H1 (cell line): ENCODE measurements at places on chromosomes 16 and 17. TPM values are rescaled to one million over a fixed set of nuclear protein-coding genes. Genes with fewer than 3 reads are reported as not detected.

DNA sequence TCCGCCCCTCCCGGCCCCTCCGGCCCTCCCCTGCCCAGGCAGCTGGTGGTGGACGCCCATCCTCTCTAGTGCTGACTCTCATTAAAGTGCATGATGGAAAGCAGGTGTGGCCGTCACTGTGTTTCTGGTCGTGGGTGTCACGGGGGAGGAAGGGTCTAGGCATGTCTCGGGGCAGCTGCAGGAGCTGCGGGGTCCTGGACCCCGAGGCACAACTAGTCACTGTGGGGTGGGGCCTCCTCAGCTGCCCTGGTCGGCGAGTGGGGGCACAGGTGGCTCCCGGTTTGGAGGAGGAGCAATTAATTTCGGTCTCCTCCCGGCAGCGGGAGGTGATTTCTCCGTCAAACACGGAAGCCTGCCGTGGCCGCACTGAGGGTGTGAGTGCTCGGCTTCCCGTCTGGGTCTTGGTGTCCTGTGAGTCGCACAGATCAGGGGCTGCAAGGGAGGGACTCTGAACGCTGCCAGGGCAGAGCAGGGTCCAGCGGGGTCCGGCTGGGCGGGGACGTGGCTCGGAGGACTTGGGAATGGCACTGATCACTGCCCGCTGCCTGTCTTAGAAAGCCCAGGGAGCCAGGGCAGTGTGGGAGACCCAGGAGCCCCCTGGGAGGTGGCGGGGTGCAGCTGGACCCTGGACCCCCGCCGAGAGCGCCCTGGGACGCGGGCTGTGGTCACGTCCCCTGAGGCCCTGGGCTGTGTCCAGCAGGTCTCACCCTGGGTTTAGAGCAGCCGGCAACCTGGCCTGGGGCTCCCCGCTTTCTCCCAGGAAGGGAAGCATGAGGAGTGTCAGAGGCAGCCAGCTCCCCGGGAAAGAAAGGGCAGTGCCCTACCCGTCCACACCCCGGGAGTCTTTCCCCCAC, 3.3 kb downstream of the TPSD1 start:
- H3K4me3 ChIP-seq: no peak overlapping the region
- DNase-seq: no peak
- H3K36me3 ChIP-seq: no peaks in the 10 kb centered on the region
- no peak overlapping the region for H3K27ac ChIP-seq
- H3K4me1 ChIP-seq: peaks cover 7% of the 10 kb centered on the region

Gene IRX5
- total RNA-seq: 0.48 and 0.90 TPM in 2 replicates

- peaks cover 82% of the 10 kb centered on the region for H3K27me3 ChIP-seq
- H3K4me3 ChIP-seq: no peak overlapping the region
- H3K36me3 ChIP-seq: no peaks in the 10 kb centered on the region
- H3K27ac ChIP-seq: no peak overlapping the region
Measured at GRCh38 chr16:73037331-73037745, 10.6 kb downstream of the ZFHX3 start.

DNA sequence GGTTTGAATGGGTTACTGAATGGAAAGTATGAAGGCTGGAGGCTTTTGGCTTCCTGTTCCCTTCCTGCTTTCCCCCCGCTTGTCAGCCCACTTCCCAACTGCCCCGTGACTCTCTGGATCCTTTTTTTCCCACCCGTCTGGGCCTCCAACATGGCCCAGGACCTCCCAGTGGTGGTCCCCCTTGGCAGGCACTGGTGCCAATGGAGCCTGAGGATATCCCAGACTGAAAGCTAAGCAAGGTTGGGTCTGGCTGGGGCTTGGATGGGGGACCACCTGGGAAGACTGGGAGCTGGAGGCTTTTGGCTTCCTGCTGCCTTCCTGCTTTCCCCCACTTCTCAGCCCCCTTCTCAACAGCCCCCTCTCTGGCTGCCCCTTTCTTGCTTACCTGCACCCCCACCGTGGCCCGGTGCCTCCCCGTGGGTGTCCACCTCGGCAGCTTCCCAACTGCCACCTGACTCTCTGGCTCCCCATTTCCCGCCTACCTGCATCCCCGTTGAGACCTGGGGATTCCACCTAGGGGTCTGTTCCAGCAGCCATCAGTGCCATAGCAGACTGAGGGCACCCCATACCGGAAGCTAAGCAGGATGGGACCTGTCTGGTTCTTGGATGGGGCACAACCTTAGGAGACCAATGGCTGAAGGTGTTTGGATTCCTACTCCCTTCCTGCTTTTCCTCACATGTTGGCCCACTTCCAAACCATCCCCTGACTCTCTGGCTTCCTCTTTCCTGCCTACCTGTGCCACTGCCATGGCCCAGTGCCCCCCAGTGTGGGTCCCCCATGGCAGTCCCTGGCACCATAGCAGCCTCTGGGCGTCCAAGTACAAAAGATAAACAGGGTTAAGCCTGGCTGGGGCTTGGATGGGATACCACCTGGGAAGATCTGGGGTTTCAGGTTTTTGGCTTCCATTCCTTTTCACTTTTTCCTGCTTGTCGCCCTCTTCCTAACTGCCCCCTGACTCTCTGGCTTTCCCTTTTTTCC, 2295.3 kb downstream of the TP53TG3F start:
- no peaks in the 10 kb centered on the region for H3K27me3 ChIP-seq
- no peaks in the 10 kb centered on the region for H3K4me1 ChIP-seq
- no peaks in the 10 kb centered on the region for H3K36me3 ChIP-seq
- DNase-seq: no peak

DNA sequence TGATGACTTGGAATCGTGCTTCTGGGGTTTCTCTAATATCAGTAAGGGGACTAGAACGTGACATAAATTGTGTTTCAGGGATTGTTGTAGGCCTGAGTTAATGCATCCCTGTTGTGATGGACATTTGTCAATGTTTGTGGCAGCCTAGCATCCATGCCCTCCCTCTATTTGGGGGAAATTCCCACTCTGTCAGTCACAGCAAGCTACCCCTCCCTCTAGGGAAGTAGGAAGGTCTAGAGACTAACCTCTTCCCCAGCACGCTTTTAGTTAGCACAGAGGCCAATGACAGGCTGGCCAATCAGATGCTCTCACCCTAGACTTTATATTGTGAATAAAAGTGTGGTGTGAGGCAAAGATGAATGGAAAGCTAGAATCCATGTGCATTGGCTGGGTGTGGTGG, 32.4 kb upstream of the NF1 start:
- no peaks in the 10 kb centered on the region for H3K27me3 ChIP-seq
- no peak overlapping the region for H3K4me3 ChIP-seq
- H3K4me1 ChIP-seq: no peaks in the 10 kb centered on the region
- DNase-seq: no peak
- H3K27ac ChIP-seq: no peak overlapping the region
- H3K36me3 ChIP-seq: no peaks in the 10 kb centered on the region

- DNase-seq: no peak
- peak overlapping the region; percentile 26 for H3K4me3 ChIP-seq
- 0 out of 2 replicates have a peak, but pooled peaks cover 5% of the 10 kb centered on the region for H3K4me1 ChIP-seq
- H3K27me3 ChIP-seq: no peaks in the 10 kb centered on the region
- H3K27ac ChIP-seq: no peak overlapping the region
Measured at GRCh38 chr17:45135978-45136791, 698 bp downstream of the ACBD4 start.

Gene ADAM11
- total RNA-seq: 2.8 and 2.9 TPM in 2 replicates

- H3K4me1 ChIP-seq: no peaks in the 10 kb centered on the region
- H3K36me3 ChIP-seq: no peaks in the 10 kb centered on the region
- DNase-seq: no peak
- no peak overlapping the region for H3K27ac ChIP-seq
- H3K4me3 ChIP-seq: no peak overlapping the region
- H3K27me3 ChIP-seq: no peaks in the 10 kb centered on the region
Measured at GRCh38 chr16:54305080-54305479, 18.5 kb upstream of the IRX3 start.

- H3K27me3 ChIP-seq: no peaks in the 10 kb centered on the region
- H3K27ac ChIP-seq: no peak overlapping the region
- no peak for DNase-seq
- H3K4me3 ChIP-seq: no peak overlapping the region
- H3K36me3 ChIP-seq: no peaks in the 10 kb centered on the region
Measured at GRCh38 chr17:42160531-42160910, 5.7 kb upstream of the RAB5C start.

Gene CSNK2A2
- 124 and 128 TPM in 2 replicates for total RNA-seq

Gene CCL18
- total RNA-seq: not detected in 2 replicates

- H3K4me3 ChIP-seq: no peak overlapping the region
- DNase-seq: no peak
- H3K27ac ChIP-seq: no peak overlapping the region
- peaks cover 26% of the 10 kb centered on the region for H3K4me1 ChIP-seq
Measured at GRCh38 chr17:82330322-82331239, 3.0 kb downstream of the SECTM1 start.

Gene CBLN1
- total RNA-seq: 6.3 and 7.1 TPM in 2 replicates

DNA sequence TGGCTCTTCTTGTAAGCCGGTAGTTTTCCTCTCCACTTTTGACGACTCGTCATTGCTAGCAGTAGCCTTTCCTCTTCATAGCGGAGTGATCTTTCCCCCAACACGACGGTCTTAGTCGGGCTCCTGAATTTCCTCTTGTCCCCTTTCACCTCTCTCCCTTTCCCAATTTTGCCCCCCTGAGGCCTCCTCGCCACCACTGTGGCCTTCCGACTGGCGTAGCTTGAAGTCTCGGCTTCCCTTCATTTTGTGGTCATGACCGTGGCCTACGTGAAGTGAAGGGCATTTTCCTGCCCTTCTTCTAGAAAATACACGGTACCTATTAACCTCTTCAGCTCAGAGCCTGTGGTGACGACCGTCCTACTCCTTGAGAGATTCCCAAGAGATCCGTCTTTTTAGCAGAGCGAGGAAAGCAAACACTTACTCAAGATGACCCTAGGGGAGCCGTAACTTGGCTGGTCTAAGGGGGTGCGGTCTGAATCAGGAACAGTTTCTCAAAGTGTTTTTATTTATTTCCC, 787 bp downstream of the PRKAR1A start:
- no peak for DNase-seq
- peaks cover 2% of the 10 kb centered on the region; the same call in 1 of the 2 replicates for H3K4me1 ChIP-seq
- peak overlapping the region; percentile 99 for H3K27ac ChIP-seq
- H3K4me3 ChIP-seq: peak overlapping the region; percentile 89
- no peaks in the 10 kb centered on the region for H3K27me3 ChIP-seq

Gene SEPTIN12
- not detected in 2 replicates for total RNA-seq

DNA sequence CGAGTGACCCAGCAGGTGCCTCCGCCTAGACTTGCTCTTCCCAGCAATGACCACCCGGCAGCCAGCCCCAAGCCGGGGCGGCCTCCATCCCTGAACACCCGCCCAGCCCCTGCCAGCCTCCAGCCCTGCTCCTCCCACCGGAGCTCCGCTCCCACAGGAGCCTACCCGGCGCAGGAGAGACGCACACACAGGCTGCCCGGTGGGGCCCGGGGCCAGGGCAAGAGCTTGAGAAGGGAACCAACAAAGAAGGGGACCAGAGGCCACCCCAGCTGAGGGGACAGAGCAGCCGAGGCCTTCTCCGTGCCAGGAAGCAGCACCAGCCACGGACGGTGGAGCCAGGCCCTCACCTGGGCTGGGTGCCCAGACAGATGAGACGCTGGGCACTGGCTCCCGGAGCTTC, 13.8 kb downstream of the PKD1 start:
- no peaks in the 10 kb centered on the region for H3K36me3 ChIP-seq
- H3K4me1 ChIP-seq: peaks cover 6% of the 10 kb centered on the region
- H3K4me3 ChIP-seq: no peak overlapping the region

Gene HCRT
- total RNA-seq: not detected in 2 replicates

GRCh38 chr17:48748718-48749566, 20.4 kb upstream of the HOXB13 start:
- no peak overlapping the region for H3K4me3 ChIP-seq
- DNase-seq: no peak
- H3K27me3 ChIP-seq: peaks cover 95% of the 10 kb centered on the region
- H3K27ac ChIP-seq: no peak overlapping the region
- no peaks in the 10 kb centered on the region for H3K36me3 ChIP-seq
- H3K4me1 ChIP-seq: peaks cover 5% of the 10 kb centered on the region

Gene FOXL1
- total RNA-seq: 0.29 TPM in 1 of 2 replicates, not detected in the other

Gene SLC9A5
- total RNA-seq: 7.9 and 8.5 TPM in 2 replicates

Gene CHST5
- total RNA-seq: 0.13 and 0.15 TPM in 2 replicates

DNA sequence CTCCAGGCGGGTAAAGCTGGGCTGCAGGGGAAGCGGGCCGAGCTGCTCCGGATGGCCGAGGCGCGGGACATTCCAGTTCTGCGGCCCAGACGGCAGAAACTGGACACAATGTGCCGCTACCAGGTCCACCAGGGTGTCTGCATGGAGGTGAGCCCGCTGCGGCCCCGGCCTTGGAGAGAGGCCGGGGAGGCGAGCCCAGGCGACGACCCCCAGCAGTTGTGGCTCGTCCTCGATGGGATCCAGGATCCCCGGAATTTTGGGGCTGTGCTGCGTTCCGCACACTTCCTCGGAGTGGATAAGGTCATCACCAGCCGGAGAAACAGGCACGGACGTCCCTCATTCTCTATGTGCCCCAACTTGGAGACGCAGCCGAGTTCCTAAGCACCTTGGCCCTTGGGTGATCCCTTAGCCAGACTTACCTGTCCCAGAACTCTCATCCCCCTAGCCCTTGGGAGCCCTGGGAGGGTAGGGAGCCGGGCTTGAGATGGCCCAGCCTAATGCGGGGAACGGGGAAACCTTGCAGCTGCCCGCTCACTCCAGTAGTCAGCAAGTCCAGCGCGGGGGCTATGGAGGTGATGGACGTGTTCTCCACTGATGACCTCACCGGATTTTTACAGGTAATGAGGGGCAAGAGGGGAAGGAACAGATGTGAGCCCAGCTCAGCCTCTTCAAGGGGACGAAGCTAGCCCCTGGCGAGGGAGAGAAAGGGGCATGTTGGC, 806 bp downstream of the MRM1 start:
- no peak overlapping the region for H3K27ac ChIP-seq
- H3K27me3 ChIP-seq: no peaks in the 10 kb centered on the region
- peak overlapping the region; percentile 75 for H3K4me3 ChIP-seq
- H3K36me3 ChIP-seq: 0 out of 2 replicates have a peak, but pooled peaks cover 2% of the 10 kb centered on the region
- H3K4me1 ChIP-seq: peaks cover 15% of the 10 kb centered on the region
- DNase-seq: no peak

DNA sequence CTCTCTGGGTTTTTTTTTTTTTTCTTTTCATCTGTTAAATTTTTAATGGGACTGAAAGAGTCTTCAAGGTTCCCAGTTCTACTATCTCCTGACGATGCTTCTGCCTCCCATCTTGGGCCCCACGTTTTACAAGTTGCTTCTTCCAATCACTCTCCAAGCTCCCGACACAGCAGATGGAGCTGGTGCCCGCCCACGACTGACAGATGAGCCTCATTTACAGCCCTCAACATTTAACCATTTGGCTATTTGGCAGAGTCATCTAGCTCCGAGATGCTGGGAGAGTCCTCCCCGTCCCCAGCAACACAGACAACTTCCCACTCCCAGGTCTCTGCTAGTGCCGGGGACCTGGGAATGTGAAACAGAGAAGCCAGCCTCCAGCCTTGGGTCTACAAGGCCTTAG, 276.9 kb downstream of the SHISA9 start:
- DNase-seq: no peak
- no peaks in the 10 kb centered on the region for H3K27me3 ChIP-seq
- no peaks in the 10 kb centered on the region for H3K36me3 ChIP-seq
- 0 out of 2 replicates have a peak, but pooled peaks cover 3% of the 10 kb centered on the region for H3K4me1 ChIP-seq

GRCh38 chr17:69914520-69914919, 160.5 kb upstream of the KCNJ16 start:
- no peak overlapping the region for H3K27ac ChIP-seq
- H3K36me3 ChIP-seq: no peaks in the 10 kb centered on the region
- H3K4me3 ChIP-seq: no peak overlapping the region
- peaks cover 5% of the 10 kb centered on the region for H3K4me1 ChIP-seq
- no peaks in the 10 kb centered on the region for H3K27me3 ChIP-seq
- DNase-seq: no peak

- H3K27me3 ChIP-seq: no peaks in the 10 kb centered on the region
- H3K4me1 ChIP-seq: peaks cover 6% of the 10 kb centered on the region
- no peaks in the 10 kb centered on the region for H3K36me3 ChIP-seq
- no peak overlapping the region for H3K27ac ChIP-seq
Measured at GRCh38 chr17:46948544-46948943, 25.6 kb downstream of the GOSR2 start.

Gene GOSR1
- 38.0 and 43.3 TPM in 2 replicates for total RNA-seq

Gene RUNDC3A
- 6.1 and 6.4 TPM in 2 replicates for total RNA-seq
